ENCODE measurements at places on chromosomes 16 and 17.

GRCh38 chr17:63426041-63426916, 19.8 kb downstream of the CYB561 start:
- no peak for DNase-seq

GRCh38 chr17:50467114-50467854, 1.4 kb downstream of the CHAD start:
- no peak for DNase-seq

- no peak for DNase-seq
Observed at GRCh38 chr17:79444198-79444597, 166.7 kb downstream of the RBFOX3 start.

GRCh38 chr17:59756236-59756818, 48.9 kb downstream of the VMP1 start:
- no peak for DNase-seq

DNA sequence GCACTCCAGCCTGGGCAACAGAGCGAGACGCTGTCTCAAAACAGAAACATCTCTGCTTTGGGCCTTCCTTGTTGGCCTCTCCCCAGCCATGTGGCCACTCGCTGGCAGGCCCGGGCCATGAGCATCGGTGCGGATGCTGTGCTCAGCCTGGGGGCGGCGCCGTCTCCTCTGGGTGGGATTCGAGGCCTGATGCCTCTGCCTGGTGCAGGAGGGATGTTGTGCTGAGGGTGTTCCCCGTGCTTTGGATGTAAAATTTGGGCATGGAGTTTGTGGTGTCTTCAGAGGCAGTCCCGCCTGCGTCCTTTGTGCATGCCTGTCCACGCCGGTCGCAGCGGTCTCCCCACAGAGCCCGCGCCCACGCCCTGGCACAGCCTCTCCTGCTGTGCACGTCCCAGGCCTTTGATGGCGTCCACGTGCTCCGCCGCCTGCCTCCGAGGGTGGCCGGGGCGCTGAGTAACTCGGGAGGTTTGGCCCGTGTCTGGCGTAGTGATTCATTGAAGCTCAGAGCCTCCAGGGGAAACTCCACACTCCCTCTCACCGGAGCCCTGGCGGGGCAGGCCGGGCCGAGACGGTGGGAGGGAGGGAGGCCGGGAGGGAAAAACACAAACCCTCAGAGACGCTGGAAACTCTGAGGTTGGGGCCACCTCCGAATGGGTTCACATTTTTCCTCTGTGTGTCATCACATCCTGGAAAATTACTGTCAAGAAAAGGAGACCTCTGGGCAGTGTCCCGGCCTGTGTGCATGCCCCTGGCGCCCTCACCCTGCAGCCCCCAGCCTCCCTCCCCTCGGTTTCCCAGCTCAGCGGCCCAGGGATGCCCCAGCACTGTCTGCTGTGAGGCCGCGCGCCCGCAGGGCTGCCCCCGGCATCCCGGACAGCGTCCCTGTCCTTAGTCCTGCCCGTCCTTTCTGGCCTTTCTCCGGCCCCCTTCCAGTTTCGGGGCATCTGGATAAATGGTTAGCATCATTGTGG, 19.0 kb downstream of the CENPX start:
- DNase-seq: no peak

- no peak for DNase-seq
Observed at GRCh38 chr16:66681676-66682075, 14.9 kb downstream of the CMTM4 start.

DNA sequence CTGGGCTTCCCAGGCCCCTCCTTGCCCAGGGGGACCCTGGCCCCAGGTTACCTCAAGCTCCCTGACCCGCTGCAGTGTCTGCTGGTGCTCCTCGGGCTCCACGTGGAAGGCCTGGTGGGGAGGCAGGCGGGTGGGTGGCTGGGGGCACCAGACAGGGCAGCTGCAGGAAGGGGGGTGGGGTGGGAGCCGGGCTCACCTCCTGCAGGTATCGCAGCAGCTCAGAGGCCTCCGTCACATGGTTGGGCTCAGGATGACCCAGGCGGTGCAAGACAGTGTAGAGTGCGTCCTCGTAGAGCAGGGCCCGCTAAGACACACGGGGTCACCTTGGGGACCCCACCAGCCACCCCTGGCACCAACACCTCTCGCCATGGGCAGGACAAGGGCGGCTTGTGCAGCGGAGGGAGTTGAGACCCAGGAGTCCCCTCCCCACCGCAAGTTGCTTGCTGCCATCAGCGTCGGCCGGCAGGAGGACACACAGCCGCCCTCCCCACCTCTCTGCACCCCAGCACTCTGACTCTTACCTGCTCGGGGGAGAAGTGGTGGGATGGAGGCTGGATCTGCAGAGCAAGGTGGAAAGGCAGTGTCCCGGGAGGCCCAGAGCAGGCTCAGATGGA, 1.1 kb downstream of the UNC13D start:
- DNase-seq: peak; percentile 30

- DNase-seq: peak; percentile 77
Observed at GRCh38 chr17:7437950-7438614, 1.2 kb upstream of the FGF11 start.

GRCh38 chr16:13733561-13733960, 186.4 kb upstream of the ERCC4 start:
- no peak for DNase-seq

DNA sequence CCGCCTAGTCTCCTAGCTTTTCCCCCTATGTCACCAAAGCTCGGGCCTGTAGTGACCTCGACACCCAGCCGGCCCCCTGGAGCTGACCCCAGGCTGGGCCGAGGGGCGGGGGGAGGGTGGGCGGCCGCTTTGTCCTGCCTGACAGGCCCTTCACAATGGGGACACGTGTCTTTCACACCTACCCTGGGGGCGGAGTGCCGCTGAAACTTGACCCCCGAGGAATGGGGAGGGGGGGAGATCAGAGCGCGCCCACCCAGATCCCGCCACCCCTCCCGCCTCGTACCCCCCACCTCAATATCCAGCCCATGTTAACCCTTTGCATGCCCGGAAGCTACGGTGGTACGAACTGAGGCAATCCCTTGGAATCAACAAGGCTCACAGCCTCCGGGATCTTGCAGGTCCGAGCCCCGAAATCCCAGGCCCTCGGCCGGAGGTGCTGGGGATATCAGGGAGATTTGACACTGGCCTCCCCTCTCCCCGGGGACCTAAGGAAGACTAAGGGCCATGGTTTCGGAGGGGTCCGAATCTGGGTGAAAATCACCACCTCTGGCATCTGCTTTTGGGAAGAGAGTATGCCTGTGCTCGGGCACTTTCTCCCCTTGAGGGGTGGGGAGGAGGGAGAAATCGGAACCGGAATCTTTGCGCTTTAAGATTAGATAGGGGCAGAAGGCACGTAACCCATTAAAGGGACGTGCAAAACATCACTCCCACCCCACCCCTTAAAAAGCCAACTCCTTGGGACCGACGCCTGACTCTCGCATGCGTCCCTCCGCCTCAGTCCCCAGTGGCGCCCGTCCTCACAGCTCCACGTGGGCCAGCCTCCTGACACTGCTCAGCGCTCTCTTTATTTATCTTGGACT, 2.6 kb downstream of the NOG start:
- peak; percentile 50 for DNase-seq

DNA sequence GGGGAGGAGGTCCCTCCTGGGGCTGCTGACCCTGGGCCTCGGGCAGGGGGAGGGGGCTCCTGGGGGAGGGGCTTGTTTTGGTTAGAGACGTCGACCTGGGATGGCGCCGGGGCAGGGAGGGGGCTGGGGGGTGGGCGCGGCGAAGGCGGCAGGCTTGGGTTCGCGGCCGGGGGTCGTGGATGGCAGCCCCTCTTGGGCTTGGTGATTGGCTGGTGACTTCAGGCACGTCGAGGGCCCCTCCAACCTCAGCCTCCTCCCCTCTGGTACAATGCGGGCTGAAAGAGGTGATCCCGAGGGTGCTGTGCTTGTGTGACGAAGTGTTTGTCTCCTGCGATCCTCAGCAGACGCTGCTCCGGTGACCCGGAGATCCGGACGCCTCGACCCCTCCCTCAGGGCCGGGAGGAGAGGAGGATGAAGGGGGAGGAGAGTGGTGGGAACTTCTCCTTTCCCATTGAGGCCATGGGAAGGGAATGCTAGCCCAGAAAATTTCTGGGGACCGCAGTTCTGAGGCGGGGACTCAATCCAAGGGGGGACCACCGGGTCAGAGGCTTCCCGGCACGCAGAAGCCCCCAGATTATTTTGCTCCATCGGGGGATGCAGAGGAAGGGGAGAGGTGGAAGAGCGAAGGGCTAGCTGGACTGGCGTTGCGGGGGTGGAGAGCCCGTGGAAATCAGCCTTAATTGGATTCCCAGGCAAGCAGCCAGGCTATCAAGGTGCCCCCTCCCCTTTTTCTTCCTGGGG, 43.9 kb downstream of the RAI1 start:
- no peak for DNase-seq

DNA sequence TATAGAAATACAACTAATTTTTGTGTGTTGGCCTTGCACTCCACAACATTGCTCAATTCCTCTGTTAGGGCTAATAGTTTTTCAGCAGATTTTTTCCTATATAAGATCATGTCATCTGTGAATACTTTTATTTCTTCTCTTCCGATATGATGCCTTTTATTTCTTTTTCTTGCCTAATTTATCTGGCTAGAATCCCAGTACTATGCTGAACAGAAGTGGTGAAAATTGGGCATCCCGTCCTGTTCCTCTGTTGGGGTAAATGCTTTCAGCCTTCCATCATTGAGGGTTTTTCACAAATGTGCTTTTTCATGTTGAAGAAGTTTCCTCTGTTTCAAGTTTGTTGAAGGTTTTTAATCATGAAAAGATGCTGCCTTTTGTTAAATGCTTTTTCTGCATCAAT, 22.7 kb upstream of the TNFRSF13B start:
- DNase-seq: no peak

GRCh38 chr17:76689859-76690258, 20.9 kb downstream of the MXRA7 start:
- DNase-seq: no peak

- no peak for DNase-seq
Observed at GRCh38 chr16:12998361-12999085, 97.1 kb downstream of the SHISA9 start.

DNA sequence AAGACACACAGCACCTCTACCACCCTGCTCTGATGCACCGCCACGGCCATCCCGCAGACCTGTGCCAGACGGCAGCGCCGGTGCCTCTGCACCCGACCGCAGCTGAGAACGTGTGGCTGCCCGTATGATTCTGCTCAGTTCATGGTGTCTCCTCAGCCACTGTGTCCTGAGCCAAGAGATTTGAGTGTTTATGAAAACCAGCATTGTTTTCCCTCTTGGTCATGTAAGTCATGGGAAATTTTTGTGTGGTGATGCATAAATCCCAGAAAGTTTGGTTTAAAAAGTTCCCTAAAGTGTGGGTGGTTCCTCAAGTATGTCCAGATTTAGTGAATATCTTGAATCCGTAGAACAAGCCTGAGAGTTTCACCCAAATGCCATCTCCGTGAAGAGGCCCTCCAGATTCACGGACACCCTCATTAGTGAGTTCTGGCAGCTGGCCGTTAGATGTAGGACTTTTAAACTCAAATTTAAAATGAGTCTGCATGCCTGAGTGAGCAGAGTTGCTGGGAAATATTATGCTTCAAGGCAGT, 57.6 kb downstream of the CDRT4 start:
- no peak for DNase-seq

DNA sequence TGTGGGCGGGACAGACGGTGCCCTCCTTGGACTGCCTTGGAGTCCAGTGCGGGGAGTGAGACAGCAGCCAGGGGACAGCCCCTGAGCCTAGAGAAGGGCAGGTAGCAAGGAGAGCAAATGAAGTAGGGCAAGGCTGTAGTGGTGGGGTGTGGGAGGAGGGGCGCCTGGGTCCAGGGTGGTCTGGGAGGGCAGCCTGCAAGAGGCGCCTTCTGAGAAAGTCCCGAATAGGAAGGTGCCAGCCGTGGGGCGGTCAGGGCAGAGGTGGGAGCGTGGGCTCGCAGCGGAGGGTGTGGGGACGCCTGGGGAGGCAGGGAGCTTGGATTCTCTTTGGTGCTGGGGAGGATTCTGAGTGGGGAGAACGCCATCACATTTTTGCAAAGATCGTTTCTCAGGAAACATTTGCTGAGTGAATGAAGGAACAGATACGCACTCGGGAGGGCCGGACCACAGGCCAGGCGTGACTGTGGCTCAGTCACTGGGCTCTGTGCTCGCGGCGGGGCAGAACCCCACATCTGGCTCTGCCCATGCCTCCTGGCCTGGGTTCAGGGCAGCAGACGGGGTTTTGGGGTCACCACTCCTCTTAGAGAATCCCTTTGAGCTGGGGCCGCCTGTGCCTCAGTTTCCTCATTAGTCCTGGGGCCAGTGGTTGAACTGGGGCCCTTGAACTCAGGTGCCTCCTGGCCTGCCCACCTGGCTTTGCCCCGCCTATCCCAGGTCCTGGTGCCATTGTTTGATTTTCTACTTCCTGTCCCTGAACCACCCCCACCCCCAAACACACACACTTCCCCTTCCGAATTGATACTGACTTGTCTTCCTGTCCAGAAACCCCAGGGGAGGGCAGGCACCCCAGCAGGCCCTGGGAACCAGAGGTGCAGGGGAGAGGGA, 4.2 kb downstream of the SNN start:
- DNase-seq: no peak

- DNase-seq: no peak
Observed at GRCh38 chr17:78369791-78370381, 8.6 kb upstream of the PGS1 start.

GRCh38 chr17:13031718-13032350, 14.0 kb upstream of the ELAC2 start:
- DNase-seq: peak; percentile 32

DNA sequence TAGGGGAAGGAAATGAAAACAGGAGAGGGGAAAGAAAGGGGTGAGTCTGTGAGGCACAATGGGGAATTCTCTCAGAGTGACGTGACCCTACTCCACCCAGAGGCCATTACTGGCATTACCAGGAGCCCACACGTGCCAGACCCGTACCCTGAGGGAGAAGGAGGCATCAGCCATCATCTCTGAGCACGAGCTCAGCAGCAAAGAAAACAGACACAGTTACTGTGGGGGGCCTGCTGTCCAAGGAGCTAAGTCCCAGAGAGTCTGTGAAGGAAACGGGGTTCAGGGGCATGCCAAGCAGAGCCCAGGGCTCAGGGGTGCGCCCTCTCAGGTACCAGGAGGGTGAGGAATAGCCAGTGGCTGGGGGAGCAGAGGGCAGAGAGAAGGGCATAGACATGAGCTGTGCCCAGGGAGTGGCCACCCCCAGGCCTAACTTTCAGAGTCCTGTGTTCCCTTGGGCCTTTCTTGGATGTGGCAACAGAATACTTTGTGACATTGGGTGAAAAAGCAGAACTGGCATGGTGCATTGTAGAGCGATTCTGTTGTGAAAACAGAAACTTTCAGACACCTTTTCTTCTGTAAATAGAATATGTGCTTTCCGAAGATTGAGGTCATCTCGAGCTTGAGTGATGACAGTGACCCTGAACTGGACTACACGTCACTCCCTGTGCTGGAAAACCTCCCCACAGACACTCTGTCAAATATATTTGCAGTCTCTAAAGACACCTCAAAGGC, 11.3 kb downstream of the TAF1C start:
- DNase-seq: peak; percentile 59

- DNase-seq: no peak
Observed at GRCh38 chr16:88102597-88102996, 151.4 kb downstream of the BANP start.

DNA sequence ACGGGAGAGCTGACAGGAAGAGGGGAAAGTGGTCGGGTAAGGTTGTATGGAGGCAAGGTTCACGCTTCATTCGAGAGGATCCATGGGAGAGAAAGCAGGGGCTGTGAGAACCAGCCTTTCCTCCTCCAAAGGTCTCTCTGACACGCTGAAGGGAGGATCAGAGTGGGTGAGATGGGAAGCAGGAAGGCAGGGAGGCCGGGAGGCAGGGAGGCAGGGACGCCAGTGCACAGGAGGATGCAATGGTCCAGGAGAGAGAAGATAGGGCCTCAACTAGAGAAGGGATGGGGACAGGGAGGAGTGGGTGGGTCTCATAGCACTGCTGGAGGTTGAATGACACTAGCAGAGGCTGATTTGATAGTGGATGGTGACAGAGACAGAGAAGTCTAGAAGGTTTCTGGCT, 54.1 kb downstream of the PIMREG start:
- DNase-seq: no peak
